Midbrain (tissue), 1 donor: ENCODE measurements at places on chromosomes 13 and 19.

DNA sequence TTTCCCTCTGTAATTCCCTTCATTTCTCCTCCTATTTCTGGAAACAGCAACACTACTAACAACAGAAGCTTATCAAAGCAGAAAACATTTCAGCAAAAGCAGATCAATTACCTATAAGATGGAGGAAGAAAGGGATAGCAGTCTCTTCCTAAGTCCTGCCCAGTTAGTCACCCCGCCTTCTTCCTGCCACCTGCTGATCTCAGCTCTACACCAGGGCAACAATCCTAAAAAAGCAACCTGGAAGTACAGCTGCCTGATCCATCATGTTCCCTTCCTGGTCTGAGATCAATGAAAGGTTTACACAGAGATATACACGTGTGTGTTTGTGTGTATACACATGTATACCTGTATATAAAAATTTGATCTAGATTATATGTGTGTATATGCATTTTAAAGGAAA is 59.4 kb downstream of the TSC22D1 start:
- no peak for DNase-seq

GRCh38 chr13:57760951-57761350 is 129.4 kb downstream of the PCDH17 start:
- no peak for DNase-seq

DNA sequence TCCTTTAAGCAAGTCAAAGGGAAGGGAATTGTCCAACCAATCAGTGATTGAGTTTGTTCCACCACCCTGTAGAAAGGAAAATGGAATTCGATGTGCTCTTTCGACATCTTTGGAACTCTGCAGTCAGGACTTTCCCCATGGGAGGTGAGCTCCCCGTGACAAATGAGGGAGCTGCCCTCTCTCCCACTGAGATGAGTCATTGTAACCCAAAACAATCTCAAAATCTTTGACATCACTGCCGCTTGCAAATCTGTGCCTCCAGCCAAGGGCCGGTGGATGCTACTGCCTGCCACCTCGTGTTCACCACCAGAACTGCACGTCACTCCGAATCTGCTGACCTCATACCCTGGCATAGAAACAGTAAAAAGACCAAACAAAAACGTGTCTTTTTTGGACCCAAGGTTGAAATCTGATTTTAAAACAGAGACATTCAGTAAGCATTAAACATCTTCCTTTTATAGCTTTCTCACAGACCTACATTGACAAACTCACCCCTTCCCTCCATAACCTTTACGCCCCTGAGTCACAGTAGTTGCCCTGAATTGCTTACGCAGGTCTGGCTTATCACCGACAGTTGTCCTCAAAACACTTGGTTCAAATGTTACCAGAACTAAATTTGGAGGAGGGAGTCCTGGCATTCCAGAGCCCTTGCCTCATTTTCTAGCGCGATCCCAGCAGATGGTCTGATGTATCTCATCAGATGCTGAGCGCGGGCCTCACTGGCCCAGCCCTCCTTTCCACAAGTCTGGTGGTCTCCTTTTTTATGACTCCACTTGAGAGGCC is 105.2 kb downstream of the COL4A2 start:
- peak; percentile 86 for DNase-seq

DNA sequence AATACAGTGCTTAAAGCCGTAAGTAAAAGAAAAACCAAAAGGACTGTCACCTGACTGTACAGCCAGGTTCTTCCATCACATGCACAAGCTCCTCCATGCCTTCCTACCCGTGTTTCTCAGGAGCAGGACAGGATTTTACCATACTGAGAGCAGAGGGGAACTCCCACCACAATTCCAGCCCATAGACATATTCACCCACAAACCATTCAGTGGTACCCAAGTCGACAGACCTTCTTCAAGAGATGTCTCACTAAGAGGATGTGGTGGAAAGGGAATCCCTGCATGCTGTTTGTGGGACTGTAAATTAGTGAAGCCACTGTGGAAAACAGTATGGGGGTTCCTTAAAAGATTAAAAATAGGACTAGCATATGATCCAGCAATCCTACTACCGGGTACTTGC is 66.9 kb upstream of the DOCK9 start:
- no peak for DNase-seq

GRCh38 chr19:19966862-19967261 is 66.1 kb downstream of the ZNF93 start:
- DNase-seq: no peak

GRCh38 chr13:30732046-30732390 is 3.3 kb upstream of the ALOX5AP start:
- DNase-seq: no peak

- no peak for DNase-seq
Measured at GRCh38 chr13:112259511-112259910, 116.6 kb upstream of the SPACA7 start.
